ENCODE measurements at places on chromosomes 11 and 22. TPM values are rescaled to one million over a fixed set of nuclear protein-coding genes. Genes with fewer than 3 reads are reported as not detected.

DNA sequence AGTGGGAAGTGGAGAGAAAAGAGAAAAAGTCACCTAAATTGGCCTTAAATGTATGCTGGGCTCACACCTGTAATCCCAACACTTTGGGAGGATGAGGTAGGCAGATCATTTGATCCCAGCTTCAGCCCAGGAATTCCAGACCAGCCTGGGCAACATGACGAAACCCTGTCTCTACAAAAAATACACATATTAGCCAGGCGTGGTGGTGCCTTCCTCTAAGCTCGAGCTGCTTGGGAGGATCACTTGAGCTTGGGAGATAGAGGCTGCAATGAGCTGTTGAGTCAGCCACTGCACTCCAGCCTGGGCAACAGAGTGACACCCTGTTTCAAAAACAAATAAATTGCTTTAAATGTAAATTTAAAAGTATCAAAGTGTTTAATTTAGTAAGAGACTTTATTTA is 3.9 kb downstream of the CBL start:
- DNase-seq: no peak

DNA sequence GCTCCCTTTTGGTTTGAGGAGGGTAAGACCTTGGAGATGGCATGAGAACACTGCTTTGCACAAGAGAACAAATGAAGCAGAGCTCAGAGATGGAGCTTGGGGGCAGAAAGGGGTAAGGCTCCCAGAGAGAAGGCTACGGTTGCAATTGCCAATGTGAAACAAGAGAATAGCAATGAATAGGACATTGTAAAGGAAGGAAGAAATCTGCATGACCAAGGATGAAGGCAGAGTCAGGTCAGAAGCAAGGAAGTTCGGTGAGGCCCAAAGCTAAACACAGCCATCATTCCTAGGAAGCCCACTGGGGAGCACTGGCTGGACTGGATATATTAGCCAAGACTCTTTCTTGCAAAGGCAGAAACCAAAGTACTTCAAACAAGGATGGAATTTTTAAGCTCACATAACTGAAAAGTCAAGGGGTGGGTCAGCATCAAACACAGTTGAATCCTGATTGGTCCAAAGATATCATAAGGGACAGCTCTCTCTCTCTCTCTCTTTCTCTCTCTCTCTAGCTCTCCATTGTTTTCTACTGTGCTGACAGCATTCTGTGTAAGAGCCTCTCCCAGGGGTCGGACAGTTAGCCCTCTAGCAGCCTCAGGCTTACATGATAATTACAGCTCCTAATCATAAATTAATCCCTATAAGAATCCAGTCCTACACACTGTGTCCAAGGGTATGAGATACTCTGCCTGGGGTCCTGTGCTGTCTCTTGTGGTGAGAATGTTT is 484.3 kb downstream of the SOX6 start:
- no peak for DNase-seq

DNA sequence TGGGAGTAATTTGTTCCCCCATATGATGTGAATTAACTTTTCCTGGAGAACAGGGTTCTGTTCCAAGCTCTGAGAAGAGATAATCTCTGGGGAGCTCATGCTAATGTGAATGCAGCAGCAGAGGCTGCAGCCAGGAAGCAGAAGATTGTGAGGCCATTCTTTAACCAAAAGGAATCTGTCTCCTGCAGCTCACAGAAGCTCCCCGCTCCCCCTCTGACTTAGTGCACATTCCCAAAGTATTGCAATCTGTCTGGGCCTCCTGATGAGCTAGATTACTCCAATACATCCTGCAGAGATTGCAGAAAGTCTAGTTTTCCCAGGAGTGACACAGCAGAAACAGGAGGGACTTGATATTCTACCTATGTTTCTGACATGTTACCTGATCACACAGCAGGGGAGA is 420.6 kb upstream of the FAT3 start:
- DNase-seq: no peak

DNA sequence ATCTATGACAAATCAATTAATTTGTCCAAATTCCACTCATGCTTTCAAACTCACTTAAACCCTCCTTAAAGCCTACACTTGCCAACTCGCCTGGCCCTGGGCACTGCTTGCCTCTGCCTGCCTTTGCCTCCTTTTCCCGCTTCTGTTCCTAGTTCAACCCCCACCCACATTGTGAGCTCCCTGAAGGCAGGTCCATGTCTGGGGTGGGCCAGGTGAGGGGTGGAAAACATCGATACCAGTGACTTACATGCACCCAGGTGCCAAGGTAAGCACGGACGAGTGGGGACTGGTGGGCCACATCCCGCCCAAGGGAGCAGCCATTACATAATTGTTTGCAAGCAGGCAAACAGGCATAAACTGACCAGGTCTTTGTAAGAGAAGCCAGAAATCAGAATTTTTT is 146.2 kb downstream of the ST3GAL4 start:
- no peak for DNase-seq

- no peak for DNase-seq
Measured at GRCh38 chr22:25447067-25447685, 117.3 kb upstream of the GRK3 start.

DNA sequence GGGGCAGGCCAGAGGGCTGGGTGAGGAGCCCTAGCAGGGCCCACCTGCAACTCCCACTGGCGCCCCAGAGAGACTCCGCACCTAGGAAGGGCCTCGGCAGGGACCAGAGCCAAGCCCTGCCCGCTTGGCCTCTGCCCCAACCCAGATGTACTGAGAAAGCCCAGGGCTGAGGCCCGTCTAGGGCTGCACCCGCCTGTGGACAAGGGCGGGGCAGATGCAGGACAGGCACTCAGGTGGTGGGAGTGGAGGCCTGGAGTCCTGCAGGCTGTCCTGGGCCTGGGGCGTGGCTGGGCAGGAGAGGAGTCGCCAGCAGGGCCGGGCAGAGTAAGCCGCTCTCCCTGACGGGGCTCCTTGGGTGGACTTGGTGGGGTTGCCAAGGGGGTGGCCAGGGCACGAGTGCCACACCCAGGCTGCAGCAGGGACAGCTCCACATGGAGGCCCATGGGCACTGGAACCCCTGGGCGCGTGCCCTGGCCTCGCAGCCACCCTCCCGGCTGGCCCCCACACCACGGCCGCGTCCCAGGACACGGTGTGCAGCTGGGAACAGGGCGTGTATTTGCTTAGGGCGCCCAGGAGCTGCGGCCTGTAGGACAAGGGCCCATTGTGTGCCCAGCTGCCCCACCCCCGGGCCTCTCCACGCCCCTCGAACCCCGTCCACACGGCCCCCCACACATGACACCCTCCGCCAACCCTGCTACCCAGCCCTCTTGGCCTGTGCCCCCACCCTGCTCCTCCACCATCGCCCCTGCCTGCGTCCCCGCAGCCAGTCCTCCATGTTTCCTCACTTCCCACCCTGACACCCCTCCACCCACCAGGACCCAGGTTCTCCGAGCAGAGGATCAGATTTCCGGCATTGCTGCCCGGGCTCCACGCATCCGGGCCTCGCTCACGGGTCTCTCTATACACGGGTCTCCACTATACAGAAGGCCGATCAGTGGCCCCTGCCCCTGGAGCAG is 11.3 kb upstream of the PIM3 start:
- peak; percentile 93 for DNase-seq

DNA sequence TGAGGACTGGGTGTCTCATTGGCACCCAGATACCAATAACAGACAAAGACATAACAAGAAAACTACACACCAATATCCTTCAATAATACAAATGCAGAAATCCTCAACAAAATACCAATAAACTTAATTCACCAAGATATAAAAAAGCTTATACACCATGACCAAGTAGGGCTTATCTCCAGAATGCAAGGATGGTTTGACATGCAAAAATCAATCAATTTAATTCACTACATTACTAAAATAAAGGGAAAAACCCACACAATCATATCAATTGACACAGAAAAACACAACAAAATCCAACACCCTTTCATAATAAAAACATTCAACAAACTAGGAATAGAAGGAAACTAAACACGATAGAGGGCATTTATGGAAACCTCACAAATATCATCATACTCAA is 40.6 kb downstream of the LHFPL7 start:
- DNase-seq: no peak

- DNase-seq: no peak
Measured at GRCh38 chr11:7515447-7515886, 1.7 kb downstream of the PPFIBP2 start.

- no peak for DNase-seq
Measured at GRCh38 chr22:19983741-19984140, 32.9 kb downstream of the ARVCF start.

DNA sequence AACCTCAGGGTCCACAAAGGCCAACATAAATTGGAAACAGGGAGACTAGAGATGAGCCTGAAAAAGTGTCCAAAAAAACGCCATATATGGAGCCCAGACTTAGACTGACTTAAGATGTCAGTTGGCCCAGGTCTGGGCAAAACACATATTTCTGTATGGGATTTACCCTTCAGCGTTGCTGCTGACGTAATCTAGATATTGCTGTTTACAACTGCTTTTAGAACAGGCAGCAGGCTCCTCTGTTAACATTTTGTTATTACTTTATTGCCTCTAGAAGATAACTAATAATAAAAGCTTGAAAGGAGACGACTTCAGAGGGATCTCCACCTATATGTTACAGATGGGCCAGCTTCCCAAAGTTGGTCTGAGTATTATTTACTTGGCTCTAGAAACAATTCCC is 8.7 kb downstream of the ME3 start:
- no peak for DNase-seq

DNA sequence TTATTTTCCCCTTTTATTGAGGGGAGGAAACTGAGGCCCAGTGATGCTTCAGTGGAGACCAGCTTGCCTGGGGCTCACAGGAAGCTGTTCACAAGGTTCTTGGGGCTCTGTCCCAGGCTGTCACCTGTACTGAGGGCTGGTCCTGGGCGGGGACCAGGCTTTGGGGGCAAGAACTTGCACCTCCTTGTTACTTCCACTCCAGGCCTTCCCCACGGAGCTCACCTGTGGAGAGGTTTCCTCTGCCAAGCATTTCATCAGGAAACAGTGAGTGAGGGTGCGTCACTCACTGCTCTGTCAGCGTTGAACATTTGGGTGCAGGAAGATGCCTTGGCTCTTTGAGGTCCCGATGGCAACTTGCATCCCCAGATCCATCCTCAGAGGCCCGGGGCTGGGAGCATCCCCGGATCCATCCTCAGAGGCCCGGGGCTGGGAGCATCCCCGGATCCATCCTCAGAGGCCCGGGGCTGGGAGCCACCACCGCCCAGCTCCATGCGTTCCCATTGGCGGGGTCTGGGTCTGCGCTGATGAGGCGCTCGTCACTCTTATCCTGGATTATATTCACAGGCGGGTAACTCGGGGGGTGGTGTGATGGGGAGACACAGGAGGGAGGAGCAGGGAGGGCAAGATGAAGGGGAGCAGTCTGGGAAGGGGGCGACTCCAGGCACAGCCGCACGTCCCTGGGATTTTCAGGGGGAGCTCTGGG is 1.4 kb upstream of the SMIM38 start:
- no peak for DNase-seq

DNA sequence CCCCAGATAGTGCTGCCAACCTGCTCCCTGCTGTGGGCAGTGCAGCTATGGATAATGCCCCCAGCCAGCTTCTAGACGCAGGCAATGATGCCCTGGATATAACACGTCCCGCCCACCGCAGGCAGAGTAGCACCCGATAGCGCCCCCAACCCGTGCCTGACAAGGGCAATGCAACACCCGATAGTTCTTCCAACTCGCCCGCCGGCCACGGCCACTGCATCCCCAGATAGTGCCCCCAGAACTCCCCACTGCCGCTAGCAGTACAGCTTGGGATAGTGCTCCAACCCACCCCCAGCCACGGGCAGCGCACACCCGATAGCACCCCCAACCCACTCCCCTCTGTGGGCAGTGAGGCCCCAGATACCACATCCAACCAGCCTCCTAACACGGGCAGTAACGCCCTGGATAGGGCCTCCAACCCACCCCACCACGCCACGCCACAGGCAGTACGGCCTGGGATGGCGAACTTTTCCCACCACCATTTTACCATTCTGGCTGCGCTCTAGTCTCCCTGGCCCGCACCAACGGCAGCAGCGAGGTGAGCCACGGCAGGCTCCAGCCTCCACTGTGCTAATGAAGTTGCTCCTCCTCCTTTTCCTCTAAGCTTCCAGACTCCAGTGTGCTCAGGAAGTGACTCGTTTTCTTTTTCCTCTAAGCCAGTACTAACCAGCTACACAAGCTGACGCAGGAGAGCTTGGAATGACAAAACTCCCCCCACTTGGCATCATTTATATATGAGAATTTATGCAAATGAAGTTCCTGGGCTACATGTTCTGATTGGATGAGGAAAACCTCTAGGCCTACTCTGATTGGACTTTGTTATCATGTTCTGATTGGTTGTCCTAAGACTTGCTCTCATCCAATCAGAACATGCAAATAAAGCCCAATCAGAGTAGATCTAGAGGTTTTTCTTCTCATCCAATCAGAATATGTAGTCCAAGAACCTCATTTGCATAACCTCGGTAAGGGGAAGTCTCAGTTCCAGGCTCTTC is 3.0 kb upstream of the RFPL3 start:
- no peak for DNase-seq

- DNase-seq: no peak
Measured at GRCh38 chr11:79308429-79308828, 132.4 kb downstream of the TENM4 start.

GRCh38 chr11:102850973-102851745 is 7.8 kb upstream of the MMP3 start:
- DNase-seq: no peak

GRCh38 chr22:28231441-28231840 is 312.4 kb upstream of the PITPNB start:
- no peak for DNase-seq

DNA sequence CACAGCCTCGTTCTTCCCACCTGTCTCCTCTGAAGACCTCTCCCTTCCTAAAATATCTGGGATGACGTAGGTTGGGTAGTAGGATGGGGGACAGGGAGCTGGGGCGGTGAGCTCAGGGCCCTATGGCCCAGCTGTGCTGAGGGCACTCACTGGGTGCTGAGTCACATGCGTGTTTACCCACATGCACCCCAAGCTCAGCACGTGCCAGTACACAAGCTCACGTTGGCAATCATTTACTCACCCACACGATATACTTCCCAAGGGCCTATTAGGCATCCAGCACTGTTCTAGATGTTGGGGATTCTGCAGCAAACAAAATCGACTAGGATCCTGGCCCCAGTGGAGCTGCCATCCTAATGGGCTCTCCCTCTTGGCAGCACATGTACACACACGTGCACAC is 28.7 kb downstream of the ARAP1 start:
- no peak for DNase-seq

Gene SCGB1D2
- total RNA-seq: not detected

Gene FGF19
- not detected for total RNA-seq

Gene RHBDD3
- total RNA-seq: 66.9 TPM

Gene MGAT3
- total RNA-seq: 0.82 TPM

Gene THY1
- 3.3 TPM for total RNA-seq

Gene NXPE4
- 0.18 TPM for total RNA-seq

Gene CHCHD10
- total RNA-seq: 59.3 TPM

Measured in prostate gland (tissue), 2 donors.